M059J (cell line): ENCODE measurements at places on chromosomes 3 and 15.

GRCh38 chr3:176430244-176431037, 766.8 kb downstream of the TBL1XR1 start:
- peak; percentile 60 for DNase-seq

DNA sequence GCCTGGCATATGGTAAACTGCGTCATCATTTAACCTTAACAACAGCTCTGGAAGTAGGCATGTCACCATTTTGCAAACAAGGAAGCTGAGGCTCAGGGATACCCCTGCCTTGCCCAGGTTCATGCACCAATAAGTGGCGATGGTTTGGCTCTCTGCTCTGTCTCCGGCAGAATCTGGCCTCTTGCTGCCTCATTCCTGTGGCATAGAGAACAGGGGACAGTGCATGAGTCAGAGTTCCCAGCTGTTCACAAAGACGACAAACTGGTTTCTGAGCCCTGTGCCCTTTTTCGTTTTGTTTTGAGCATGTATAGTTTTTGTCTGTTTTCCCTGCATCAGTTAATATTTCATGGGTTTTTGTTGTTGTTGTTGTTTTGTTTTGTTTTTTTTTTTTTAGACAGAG, 236.8 kb downstream of the OPA1 start:
- peak; percentile 96 for DNase-seq

DNA sequence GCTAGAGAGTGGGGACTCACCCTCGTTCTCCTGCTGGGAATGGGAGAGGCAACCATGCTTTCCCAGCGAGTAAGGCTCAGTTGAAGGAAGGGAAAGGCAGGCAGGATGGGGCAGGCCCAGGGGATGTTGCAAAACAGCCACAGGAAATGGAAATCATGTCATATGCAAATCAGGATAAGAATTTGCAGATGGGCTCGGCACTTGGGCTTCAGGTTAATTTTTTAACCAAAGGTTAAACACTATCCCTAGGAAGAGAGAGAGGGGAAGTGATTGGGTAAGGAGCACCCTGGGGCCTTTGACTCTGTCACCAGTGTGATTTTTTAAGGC, 14.6 kb upstream of the PLA2G4E start:
- peak; percentile 8 for DNase-seq

DNA sequence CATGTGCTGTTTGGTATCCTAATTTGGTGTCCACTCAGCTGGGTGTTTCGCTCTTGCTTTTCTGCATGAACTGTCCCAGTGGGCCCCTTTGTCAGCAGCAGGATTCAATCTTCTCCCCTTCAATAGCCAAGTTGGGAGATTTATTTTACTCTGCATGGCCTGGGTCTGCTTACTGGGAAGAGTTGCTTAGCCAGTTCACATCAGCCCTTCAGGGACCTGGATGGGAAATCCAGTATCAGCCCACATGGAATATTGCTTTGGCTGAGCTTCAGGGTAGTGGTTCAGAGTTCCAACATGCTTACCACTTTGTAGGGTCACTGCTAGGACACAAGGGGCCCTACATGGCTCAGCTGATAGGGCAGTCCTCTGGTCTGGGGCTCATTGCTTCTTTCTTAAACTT, 93.0 kb upstream of the BOC start:
- DNase-seq, result no peak

- no peak for DNase-seq
Observed at GRCh38 chr3:39671600-39671999, 137.8 kb upstream of the MYRIP start.

GRCh38 chr3:33826688-33827087, 28.3 kb downstream of the PDCD6IP start:
- DNase-seq, result no peak

GRCh38 chr3:50466177-50466576, 37.3 kb downstream of the CACNA2D2 start:
- no peak for DNase-seq

DNA sequence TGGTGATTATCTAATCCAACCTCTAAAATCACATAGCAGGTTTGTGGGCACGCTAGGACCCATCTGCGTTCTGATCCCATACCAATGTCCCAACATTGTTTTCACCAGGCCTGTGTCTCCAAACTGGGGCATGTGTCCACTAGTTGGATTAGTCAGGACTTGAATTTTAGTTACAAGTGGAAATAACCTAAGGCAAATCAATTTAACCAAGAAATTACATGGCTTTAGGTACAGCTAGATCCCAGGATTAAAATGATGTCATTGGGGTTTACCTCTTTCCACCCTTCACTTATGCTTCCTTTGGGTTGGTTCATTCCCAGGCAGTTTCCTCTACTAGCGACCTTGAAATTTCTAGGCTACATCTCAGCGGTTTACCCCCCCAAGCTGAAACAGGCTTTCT, 47.2 kb upstream of the PXYLP1 start:
- no peak for DNase-seq

DNA sequence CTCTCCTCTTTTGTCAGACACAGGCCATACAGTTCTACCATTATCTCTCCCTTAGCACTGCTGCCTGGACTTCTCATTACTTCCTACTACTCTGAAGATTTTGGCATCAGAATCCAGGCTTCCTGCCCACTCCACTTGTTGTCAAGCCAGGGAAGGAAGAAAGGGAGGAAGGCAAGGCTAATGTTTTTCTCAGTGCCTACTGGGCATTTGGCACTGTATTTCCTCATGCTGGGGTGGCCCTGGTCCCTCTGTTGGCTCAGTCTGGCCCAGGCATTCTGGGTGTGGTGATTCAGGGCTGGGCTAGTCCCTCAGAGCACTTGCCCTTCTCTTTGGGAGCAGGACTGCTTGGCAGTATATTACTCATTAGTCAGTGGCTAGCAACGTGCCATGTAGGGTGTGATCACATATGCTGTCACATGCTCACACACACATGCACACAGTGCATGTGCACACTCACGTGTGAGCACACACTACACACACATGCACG, 52.9 kb downstream of the BSN start:
- no peak for DNase-seq

DNA sequence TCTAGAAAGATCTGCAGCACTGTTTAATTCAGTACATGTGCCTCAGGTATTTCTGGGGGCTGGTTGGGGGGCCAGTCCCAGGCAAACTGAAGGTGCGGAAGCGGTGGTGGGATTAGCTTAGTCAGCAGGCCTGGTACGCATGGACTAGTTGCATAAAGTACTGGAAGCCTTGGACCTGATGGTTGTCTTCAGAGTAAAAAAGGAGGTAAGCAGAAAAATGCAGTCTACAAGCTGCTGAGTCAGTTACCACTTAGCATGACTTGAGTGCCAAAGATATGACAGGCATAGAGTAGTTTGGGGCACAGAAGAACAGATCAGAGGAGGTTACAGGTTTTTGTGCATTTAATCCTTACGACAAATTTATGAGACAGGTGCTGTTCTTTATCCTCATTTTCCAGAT, 19.9 kb upstream of the GOLGA8J start:
- DNase-seq, result peak; percentile 58

GRCh38 chr3:62597491-62597890, 224.1 kb upstream of the FEZF2 start:
- DNase-seq, result no peak

DNA sequence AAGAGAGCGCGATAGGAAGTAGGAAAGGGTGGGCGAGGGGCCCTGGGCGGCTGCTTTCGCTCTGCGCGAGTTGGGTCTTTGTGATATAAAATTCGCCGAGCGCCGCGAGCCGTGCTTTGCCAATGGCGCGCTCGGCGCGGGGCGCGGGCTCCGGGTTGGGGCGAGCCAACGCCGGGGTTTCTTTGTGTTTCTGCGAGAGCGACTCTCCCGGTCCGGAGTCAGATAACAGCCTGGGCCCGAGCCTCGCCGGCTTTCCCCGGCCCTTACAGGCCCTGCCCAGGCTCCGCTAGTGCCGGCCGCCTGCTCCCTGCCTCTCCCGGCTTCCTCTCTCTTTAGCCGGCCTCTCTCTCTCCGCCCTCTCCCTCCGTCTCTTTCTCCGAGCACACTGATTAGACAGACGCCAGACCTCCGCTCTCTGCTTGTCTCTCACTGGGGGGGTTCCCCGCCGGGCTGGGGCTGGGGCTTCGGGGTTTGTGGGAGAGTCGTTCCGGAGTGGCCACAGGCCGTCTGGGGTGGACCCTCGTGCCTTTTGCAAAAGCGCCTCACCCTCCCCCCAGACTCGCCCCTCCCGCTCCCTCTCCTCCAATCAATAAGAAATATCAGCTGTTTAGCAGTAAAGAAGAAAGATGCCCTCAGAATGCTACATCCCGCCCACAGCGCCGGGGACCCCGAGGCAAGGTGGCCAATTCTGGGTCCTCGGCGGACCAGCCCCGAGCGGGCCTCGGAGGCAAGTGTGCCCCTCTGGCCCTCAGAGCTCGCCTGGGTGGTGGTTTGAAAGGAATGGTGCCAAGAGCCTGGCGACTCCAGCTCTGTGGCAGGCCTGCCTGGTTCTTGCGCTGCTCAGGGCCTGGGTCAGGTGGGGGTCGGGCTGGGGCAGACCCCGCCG, 2.9 kb downstream of the NR2F2 start:
- DNase-seq, result no peak

- no peak for DNase-seq
Observed at GRCh38 chr3:132926098-132926497, 112.1 kb upstream of the TMEM108 start.

DNA sequence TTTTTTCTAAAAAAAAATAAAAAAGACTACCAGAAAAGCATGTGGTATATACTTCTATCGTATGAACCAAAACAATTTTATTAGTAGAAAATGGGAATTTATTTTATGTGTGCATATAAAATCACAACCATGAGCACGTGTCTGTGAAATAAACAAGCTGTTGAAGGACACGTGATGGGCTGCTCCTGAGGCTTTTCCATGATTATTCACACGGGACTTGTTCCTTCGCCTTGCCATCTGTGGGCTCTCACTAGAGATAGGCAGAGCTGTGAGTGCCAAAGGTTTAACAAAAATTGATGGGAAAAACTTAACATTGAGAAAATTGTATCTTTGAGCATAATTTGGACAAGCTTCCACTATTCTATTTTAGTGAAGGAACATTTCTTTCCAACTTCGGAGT, 12.4 kb upstream of the ETV5 start:
- no peak for DNase-seq

DNA sequence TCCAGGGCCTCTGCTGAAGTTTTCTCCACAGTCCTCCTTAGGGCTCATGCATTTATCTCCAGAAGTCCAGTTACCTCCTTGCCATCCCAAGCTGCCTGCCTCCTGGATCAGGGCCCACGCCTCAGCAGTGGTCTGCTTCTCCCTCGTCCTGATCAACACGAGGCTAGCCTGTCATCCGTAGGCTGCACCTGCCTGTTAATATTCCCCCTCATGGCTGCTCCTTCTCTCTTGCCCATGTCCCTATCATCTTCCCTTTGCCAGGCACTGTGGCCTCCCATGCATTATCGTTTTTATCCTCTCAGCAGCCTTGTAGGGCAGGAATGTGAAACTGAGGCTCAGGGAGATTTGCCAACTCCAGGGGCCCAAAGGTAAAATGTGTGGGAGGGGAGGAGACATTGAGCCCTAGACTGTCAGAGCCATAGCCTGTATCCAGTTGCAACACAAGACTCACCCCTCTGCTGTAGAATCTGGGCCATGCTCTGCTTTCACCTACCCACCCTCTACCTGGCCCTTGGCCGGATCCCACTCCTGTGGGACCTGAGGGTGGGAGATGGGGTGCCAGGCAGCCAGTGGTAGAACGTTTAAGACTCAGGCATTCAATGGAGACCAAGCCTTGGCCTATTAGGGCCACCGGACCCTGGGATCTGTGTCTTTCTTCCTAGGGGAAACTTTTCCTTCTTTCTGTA, 4.6 kb downstream of the GRM2 start:
- no peak for DNase-seq

DNA sequence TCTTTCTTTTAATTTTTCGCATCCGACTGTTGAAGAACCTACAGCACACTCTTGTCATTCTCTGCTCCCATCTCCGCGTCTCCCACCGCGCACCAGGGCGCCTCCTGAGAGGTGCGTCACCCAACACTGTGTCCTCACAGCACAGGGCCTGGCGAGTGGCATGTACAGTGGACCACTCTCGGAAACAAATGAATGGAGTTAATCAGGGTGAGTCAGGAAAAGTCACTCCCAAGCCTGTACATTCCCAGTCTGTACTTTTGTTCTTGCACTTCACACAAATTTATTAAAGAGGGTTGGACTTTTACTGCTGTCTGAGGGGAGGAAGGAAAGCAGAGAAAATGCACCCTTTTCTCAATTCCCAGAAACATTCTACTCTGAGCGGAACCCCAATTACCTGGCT, 625 bp downstream of the COL6A6 start:
- no peak for DNase-seq

DNA sequence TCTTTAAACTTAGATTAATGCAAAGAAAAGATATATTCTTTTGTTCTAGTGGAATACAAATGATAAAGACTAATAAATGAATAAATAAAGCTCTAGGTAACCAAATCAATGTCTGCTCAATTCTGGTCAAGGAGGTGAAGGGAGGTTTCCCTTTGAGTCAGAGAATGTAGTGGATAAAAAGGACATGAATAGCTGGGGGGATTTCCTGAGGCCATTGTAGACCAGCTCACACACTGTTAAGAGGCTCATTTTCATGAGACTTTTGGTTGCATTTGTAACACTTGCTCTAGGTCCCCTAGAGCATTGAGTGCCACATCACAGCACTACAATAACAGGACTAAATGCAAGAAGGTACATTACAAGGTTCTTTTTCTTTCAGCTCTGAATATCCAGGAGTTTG, 170.7 kb downstream of the TIGIT start:
- DNase-seq, result no peak

DNA sequence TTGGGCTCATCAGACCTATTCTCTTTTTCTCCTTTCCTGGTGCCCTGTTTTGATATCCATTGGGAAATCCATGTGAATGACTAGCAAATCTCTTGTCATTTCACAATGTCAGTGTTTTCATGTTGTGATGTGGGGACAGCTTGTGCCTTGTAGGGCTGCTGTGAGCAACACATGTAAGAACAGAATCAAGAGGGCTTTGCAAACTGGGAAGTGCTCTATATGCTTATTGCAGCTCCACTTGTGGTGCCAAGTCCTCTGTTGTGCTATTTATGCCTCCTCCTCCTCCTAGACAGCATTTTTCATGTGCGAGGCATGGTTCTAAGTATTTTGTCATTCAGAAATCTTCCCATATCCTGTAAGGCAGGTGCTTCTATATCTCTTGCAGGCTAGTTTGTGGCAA, 56.4 kb downstream of the ZNF621 start:
- DNase-seq, result no peak

DNA sequence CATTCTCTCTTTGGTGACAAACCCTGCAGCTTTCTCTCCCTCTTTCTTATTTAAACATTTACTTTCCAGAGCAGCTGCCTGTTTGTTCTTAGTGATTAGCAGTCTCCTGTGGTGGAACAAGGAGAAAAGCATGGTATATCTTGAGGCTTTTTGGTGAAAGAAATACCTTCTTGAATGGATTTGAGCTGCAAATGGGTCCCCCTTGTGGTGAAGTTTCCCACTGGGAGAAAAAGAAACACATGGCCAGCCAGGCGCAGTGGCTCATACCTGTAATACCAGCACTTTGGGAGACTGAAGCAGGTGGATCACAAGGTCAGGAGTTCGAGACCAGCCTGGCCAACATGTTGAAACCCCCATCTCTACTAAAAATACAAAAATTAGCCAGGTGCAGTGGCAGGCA, 48.3 kb upstream of the ACP3 start:
- DNase-seq, result peak; percentile 18
